Activated T-cell treated with anti-CD3 and anti-CD28 coated beads, Interleukin-2, amount 50 U/mL, for 72 hours (primary cell): ENCODE measurements at places on chromosomes 6 and 20. TPM values are rescaled to one million over a fixed set of nuclear protein-coding genes. Genes with fewer than 3 reads are reported as not detected.
A peak's percentile ranks its signal among the peaks of the same experiment; 100 is the strongest.

Gene MAK
- 0.90 TPM for total RNA-seq

Gene SIGLEC1
- 0.02 TPM for total RNA-seq

Gene BTNL2
- total RNA-seq, result not detected

DNA sequence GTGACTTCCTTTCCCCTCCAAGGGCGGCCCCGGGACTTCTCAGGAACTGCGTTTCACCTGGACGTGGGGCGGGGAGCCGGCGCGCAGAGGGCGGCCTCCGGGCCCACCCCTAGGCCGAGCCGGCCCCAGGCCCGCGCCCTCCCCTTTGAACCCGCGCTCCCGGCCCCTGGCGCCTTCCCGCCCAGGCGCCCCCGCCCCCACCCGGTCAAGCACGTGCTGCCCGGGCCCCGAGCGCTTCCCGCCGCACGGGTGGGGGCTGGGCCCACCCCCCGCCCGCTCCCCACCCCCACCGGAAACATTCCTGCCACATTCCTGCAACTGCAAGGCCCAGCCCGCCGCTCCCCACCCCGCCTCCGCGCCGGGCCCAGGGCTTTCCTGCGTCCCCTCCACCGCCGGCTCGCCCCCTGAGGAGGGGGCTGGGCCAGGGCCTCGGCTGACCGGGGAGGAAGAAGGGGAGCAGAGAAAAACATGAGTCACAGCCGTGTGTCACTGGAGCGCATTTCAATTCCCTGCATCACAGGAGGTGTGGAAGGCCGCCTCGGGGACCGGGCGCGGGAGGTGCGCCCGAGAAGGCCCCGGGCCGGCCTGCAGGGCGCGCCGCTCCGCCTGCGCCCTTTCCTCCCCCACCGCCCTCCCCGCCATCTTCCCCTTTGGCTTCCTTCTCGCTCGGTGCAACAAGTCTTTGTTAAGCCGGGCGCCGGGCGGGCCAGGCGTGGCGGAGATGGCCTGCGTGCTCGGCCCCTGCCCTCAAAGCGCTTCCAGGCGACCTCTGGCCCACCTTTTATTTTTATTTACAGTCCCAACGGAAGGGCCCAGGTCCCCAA is 1.2 kb upstream of the HMGA1 start:
- peaks cover 42% of the 10 kb centered on the region for H3K4me1 ChIP-seq
- peak overlapping the region; percentile 96 for H3K4me3 ChIP-seq
- peak overlapping the region; percentile 91 for H3K27ac ChIP-seq
- DNase-seq, result peak; percentile 67
- H3K27me3 ChIP-seq, result no peaks in the 10 kb centered on the region

DNA sequence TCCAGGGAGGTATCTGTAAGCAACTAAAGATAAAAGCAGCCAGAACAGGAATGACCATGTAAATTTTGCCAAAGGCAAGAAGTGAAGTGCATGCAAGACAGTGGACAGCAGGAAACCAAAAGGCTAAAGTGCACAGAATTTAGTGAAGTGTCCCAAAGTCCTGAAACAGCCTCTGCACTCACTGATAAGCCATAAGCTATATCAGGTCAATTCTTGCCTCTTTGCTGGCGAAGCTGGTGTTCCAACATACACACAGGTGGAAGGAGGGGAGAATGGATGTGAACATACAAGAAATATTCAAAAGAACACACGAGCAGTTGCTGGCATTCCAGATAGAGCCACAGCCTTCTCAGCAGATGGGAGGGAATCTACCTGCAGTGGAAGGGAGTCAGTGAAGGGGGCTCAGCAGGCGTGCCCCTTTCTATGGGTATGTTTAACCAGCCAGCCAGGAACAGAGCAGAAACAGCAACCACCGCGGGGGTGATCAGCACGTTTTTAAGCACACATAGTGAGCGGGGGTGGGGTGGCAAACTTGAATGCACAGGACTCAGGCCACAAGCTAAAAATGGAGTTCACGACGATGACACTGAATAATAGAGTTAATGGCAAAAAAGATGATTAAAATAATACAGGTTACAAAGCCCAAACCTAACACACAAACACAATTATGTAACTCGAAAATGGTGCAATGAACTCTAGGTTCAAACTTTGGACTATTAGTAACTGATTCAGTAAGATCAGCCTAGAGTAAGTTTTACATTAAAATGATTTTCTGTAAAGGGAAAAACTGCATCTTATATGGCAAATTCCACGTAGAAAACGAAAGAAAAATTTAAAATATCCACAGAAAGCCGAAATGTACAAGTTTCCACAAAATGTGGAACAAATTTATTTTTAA is 1.2 kb downstream of the ECI2 start:
- peak overlapping the region; percentile 93 for H3K4me3 ChIP-seq
- no peaks in the 10 kb centered on the region for H3K27me3 ChIP-seq
- H3K4me1 ChIP-seq, result peaks cover 50% of the 10 kb centered on the region
- peaks cover 15% of the 10 kb centered on the region for H3K36me3 ChIP-seq

- H3K4me1 ChIP-seq, result no peaks in the 10 kb centered on the region
- DNase-seq, result no peak
- peaks cover 51% of the 10 kb centered on the region for H3K27me3 ChIP-seq
- H3K27ac ChIP-seq, result no peak overlapping the region
- H3K36me3 ChIP-seq, result no peaks in the 10 kb centered on the region
Observed at GRCh38 chr20:49496043-49496442, 13.6 kb upstream of the KCNB1 start.

- DNase-seq, result no peak
- H3K27ac ChIP-seq, result no peak overlapping the region
- H3K27me3 ChIP-seq, result peaks cover 26% of the 10 kb centered on the region
- H3K4me1 ChIP-seq, result peaks cover 12% of the 10 kb centered on the region
Observed at GRCh38 chr6:52641388-52641787, 29.5 kb upstream of the TMEM14A start.

DNA sequence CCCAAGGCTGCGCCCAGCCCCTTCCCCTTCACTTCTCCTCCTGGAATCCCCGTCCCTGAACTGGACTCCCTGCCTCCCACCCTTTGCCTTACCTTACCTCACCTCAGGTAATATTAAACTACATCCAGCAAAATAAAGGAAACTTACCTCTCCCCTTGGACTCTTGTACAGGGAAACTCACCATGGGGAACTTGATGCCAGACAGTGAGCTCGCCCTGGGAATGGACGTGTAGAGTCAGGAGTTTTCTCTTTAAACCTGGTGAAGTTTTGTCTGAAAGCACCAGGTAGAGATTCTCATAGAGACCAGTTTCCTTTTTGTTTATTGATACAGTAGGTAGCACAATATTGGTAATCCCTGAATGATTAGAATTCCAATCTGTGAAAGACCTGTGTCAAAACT is 544 bp upstream of the HLA-C start:
- DNase-seq, result no peak
- H3K27me3 ChIP-seq, result peaks cover 7% of the 10 kb centered on the region
- H3K4me3 ChIP-seq, result peak overlapping the region; percentile 96
- peak overlapping the region; percentile 96 for H3K27ac ChIP-seq
- peaks cover 62% of the 10 kb centered on the region for H3K4me1 ChIP-seq

GRCh38 chr6:150002710-150003109 is 22.6 kb downstream of the RAET1L start:
- H3K27ac ChIP-seq, result no peak overlapping the region
- no peaks in the 10 kb centered on the region for H3K36me3 ChIP-seq
- H3K27me3 ChIP-seq, result peaks cover 51% of the 10 kb centered on the region
- no peak overlapping the region for H3K4me3 ChIP-seq

Gene PRR18
- total RNA-seq, result not detected

Gene HTR1B
- not detected for total RNA-seq
